Right lobe of liver (tissue), 6 donors: ENCODE measurements at places on chromosomes 5 and 9. TPM values are rescaled to one million over a fixed set of nuclear protein-coding genes. Genes with fewer than 3 reads are reported as not detected.
A peak's percentile ranks its signal among the peaks of the same experiment; 100 is the strongest.

RASEF gene
- 6.1 TPM for total RNA-seq

SGCD gene
- total RNA-seq, result 1.2 TPM

CLIC3 gene
- 0.37 TPM for total RNA-seq

SLC34A1 gene
- 0.12 TPM for total RNA-seq

GRCh38 chr5:162801235-162801634 is 636.2 kb upstream of the CCNG1 start:
- no peaks in the 10 kb centered on the region for H3K36me3 ChIP-seq
- no peaks in the 10 kb centered on the region for H3K4me1 ChIP-seq
- DNase-seq, result no peak
- H3K4me3 ChIP-seq, result no peak overlapping the region
- no peak overlapping the region for H3K27ac ChIP-seq

DNA sequence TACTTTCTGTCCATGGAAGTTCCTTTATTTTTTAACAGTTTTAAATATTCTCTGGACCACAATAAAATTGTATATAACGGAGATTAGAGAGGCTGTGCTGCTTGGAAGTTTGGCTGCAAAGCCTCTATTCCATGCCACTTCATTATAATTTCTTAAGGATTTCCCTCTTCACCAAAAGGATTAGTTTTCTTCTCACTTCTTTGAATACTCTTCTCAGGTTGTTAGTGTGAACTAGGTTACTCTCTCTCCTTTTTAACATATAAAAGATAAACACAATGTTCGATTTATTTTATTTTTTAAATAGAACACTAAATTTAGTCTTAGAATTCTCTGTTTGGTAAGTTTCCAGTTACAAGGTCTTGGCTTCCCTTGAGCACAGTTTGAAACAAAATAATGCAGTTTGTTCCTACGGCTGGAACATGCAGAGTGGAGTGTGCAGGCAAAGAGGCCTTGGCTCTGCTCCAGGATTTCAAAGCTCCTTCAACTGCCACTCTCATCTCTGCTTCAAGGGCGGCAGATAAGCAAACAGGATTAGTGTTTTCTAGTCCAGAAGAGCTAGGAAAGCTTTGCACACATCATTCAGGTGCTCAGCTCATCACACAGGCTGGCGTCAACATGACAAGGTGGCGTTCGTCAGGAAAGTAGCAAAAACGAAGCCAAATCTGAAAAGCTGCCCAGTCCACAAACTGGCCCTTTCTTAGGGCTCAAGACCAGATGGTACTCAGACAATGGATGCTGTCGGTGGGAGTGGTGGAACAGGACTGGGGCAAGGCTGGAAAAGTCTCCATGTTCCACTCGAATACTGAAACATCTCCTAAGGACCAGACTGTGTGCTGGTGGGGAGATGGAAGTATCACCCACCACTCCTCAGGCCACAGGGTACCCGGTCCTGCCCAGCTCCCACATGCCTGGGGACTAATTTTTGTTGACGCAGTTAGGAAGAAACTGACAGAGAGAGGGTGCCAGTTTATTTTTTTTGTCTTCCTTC is 286.6 kb downstream of the CRB2 start:
- H3K27me3 ChIP-seq, result no peaks in the 10 kb centered on the region
- H3K4me3 ChIP-seq, result no peak overlapping the region
- H3K4me1 ChIP-seq, result no peaks in the 10 kb centered on the region
- no peak for DNase-seq
- no peaks in the 10 kb centered on the region for H3K36me3 ChIP-seq
- H3K27ac ChIP-seq, result no peak overlapping the region

GRCh38 chr5:39400713-39401578 is 23.8 kb downstream of the DAB2 start:
- H3K27ac ChIP-seq, result no peak overlapping the region
- no peaks in the 10 kb centered on the region for H3K36me3 ChIP-seq
- H3K4me1 ChIP-seq, result no peaks in the 10 kb centered on the region
- no peak overlapping the region for H3K4me3 ChIP-seq

GRCh38 chr5:12522116-12522515 is 617.9 kb upstream of the CTNND2 start:
- H3K27me3 ChIP-seq, result no peaks in the 10 kb centered on the region
- no peaks in the 10 kb centered on the region for H3K36me3 ChIP-seq
- no peaks in the 10 kb centered on the region for H3K4me1 ChIP-seq
- H3K4me3 ChIP-seq, result no peak overlapping the region

GRCh38 chr9:99021512-99021911 is 77.8 kb downstream of the COL15A1 start:
- H3K4me1 ChIP-seq, result no peaks in the 10 kb centered on the region
- no peak overlapping the region for H3K27ac ChIP-seq
- no peak overlapping the region for H3K4me3 ChIP-seq
- no peaks in the 10 kb centered on the region for H3K27me3 ChIP-seq
- H3K36me3 ChIP-seq, result no peaks in the 10 kb centered on the region
- DNase-seq, result no peak

GRCh38 chr5:57576317-57576716 is 93.7 kb upstream of the ACTBL2 start:
- DNase-seq, result no peak
- H3K36me3 ChIP-seq, result no peaks in the 10 kb centered on the region
- no peaks in the 10 kb centered on the region for H3K27me3 ChIP-seq
- H3K4me1 ChIP-seq, result no peaks in the 10 kb centered on the region
- H3K4me3 ChIP-seq, result no peak overlapping the region
- H3K27ac ChIP-seq, result no peak overlapping the region

GRCh38 chr5:158816011-158816696 is 283.6 kb downstream of the EBF1 start:
- H3K4me1 ChIP-seq, result no peaks in the 10 kb centered on the region
- no peak overlapping the region for H3K27ac ChIP-seq
- no peak overlapping the region for H3K4me3 ChIP-seq
- no peak for DNase-seq
- H3K27me3 ChIP-seq, result no peaks in the 10 kb centered on the region

- DNase-seq, result no peak
- no peak overlapping the region for H3K4me3 ChIP-seq
- peak overlapping the region; percentile 61 for H3K27ac ChIP-seq
- H3K4me1 ChIP-seq, result peaks cover 66% of the 10 kb centered on the region
Observed at GRCh38 chr5:143347046-143347445, 56.4 kb downstream of the NR3C1 start.

- no peaks in the 10 kb centered on the region for H3K36me3 ChIP-seq
- no peak overlapping the region for H3K4me3 ChIP-seq
- H3K27ac ChIP-seq, result no peak overlapping the region
- H3K4me1 ChIP-seq, result no peaks in the 10 kb centered on the region
Observed at GRCh38 chr5:173848986-173849596, 39.1 kb upstream of the CPEB4 start.

GRCh38 chr9:137007108-137007815 is 10.9 kb upstream of the CLIC3 start:
- H3K4me3 ChIP-seq, result no peak overlapping the region
- no peak for DNase-seq
- no peak overlapping the region for H3K27ac ChIP-seq
- H3K4me1 ChIP-seq, result no peaks in the 10 kb centered on the region
- no peaks in the 10 kb centered on the region for H3K27me3 ChIP-seq

GRCh38 chr5:109708813-109709212 is 19.1 kb downstream of the MAN2A1 start:
- H3K4me3 ChIP-seq, result no peak overlapping the region
- H3K4me1 ChIP-seq, result peaks cover 34% of the 10 kb centered on the region
- H3K27me3 ChIP-seq, result no peaks in the 10 kb centered on the region
- H3K36me3 ChIP-seq, result no peaks in the 10 kb centered on the region

DNA sequence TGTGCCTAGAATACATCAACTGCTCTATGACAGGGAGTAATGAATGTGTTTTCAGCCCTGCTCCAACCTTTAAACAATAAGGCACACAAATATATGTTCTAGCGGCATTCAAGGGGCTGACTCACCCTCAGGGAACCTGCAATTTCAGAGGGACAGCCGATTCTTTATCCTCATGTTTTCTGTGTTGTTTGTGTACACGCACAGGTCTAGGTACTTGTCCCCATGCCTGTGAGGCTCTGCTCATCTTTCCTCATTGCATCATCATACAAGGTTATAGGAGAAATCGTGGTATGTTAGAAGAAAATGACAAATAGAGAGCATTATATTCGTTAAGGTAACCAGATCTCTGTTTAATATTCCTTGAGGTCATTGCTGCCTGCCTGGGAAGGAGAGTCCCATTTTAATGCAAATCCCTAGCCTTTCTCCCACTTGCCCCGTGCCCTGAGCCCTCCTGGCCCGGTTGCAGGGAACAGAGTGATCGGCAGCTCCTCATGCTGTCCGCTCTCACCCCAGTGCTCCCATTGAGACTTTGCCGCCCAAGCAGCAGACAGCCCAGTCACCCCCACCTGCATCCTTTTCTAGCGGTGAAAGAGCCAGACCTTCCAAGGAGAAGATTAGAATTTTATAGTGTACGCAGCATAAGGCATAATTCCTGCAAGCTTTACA is 14.6 kb downstream of the MAP1B start:
- no peaks in the 10 kb centered on the region for H3K4me1 ChIP-seq
- H3K27ac ChIP-seq, result no peak overlapping the region
- H3K4me3 ChIP-seq, result no peak overlapping the region
- DNase-seq, result no peak
- no peaks in the 10 kb centered on the region for H3K36me3 ChIP-seq

- no peaks in the 10 kb centered on the region for H3K27me3 ChIP-seq
- no peaks in the 10 kb centered on the region for H3K4me1 ChIP-seq
- no peak overlapping the region for H3K27ac ChIP-seq
- no peaks in the 10 kb centered on the region for H3K36me3 ChIP-seq
- no peak for DNase-seq
Observed at GRCh38 chr5:109161914-109162683, 247.7 kb downstream of the PJA2 start.

GRCh38 chr9:2014696-2015580 is at the start of gene SMARCA2:
SMARCA2 (plus strand) TSS chr9:2015347; CDS start chr9:2029023, 13,676 bp downstream.
- H3K4me1 ChIP-seq, result no peaks in the 10 kb centered on the region
- DNase-seq, result peak; percentile 99
- H3K27ac ChIP-seq, result peak within 1 kb of the TSS; percentile 96
- peak within 1 kb of the TSS; percentile 85 for H3K4me3 ChIP-seq

GRCh38 chr9:116055536-116055935 is 98.1 kb upstream of the PAPPA start:
- H3K27ac ChIP-seq, result no peak overlapping the region
- H3K4me3 ChIP-seq, result no peak overlapping the region
- no peaks in the 10 kb centered on the region for H3K27me3 ChIP-seq
- H3K4me1 ChIP-seq, result no peaks in the 10 kb centered on the region

- H3K4me1 ChIP-seq, result no peaks in the 10 kb centered on the region
- H3K27ac ChIP-seq, result no peak overlapping the region
- no peaks in the 10 kb centered on the region for H3K36me3 ChIP-seq
- no peak for DNase-seq
- no peak overlapping the region for H3K4me3 ChIP-seq
Observed at GRCh38 chr5:108625654-108626053, 122.0 kb upstream of the FER start.

DNA sequence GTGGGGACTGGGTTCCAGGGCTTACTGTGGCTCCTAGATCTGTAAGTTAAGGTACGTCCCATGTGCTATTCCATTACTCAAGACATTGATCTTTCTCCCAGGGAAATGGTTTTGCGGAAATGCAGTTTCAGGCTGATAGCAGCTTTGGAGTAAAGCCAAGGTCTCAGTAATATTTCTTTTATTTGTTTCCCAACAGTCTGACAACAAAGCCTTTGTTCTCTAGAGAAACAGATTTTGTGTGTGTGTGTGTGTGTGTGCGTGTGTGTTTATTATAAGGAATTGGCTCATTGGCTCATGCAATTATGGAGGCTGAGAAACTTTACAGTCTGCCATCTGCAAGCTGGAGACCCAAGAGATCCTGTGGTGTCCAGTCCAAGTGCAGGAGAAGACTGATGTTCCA is 12.1 kb upstream of the POC5 start:
- DNase-seq, result no peak
- no peaks in the 10 kb centered on the region for H3K4me1 ChIP-seq
- no peaks in the 10 kb centered on the region for H3K36me3 ChIP-seq
- H3K27ac ChIP-seq, result no peak overlapping the region
- H3K27me3 ChIP-seq, result no peaks in the 10 kb centered on the region
- no peak overlapping the region for H3K4me3 ChIP-seq

DNA sequence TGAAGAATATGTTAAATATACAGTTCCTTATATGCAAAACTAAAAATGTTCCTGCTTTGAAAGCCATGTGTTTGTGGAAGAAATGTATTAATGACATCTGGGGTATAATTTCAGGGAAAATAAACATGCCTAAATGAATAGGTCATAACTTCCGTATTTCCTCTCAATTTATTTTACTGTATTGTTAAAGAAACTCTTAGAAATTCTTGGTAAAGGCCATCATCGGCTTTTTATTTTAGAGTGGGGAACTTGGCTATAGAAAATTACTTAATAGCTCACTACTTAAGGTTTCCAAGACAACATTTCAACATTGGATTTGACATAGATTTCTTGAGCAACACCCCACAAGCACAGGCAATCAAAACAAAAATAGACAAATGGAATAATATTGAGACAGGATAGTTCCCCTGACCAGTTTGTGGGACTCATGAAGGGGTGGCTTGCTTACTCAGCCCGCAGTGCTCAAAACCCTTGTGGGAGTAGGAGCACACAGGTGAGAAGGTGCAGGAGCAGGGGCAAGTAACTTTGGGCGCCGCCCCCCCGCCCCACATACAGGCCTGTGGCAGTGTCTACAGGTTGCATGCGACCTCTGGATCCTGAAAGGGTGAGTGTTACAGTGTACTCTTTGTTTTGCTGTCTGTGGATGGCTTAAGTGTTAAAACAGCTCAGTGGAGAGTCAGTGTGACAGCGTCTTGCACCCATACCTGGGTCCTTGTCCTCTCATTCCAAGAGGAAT is 891.4 kb upstream of the C9orf72 start:
- no peak overlapping the region for H3K4me3 ChIP-seq
- H3K36me3 ChIP-seq, result no peaks in the 10 kb centered on the region
- no peak for DNase-seq
- H3K4me1 ChIP-seq, result no peaks in the 10 kb centered on the region
- no peak overlapping the region for H3K27ac ChIP-seq

DNA sequence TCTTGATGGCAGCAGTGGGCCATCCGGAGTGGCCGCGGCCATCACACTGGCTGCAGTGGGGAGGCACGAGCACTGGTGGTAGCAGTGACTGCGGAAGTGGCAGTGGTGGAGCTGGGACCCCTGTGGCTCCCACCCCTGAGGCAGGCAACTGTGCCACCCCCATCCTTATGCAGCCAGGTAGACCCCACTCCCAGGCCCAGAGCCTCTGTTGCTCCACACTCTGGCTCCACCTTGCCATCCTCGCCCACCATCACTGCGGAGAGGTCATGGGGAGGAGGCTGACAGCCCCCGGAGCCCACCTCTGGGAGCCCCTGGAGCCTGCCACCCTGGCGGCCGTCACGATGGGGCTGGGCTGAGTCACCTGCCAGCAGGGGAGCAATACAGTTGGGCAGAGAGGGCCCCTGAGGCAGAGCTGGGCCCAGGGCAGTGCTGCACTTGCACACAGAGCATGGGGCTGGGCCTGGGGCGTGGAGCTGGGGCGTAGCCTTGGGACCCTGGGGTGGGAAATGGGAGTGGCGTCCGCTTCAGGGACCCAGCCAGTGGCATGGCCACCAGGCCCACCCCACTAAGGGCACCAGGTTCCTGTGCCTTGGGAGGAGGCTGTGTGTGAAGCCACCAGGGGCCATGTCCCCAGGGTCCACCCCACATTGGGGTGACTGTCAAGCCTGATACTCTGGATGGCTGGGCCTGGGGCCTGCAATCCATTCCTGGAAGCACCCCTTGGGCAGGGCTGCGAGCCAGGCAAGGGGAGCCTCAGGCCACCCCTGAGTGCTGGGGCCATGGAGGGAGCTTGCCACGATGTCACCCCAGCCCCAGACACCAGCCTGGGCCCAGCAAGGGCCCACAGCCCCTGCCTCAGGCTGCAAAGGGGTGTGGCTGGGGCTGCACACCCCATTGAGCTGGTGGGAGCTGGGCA is 7.7 kb downstream of the AMBP start:
- no peak overlapping the region for H3K27ac ChIP-seq
- DNase-seq, result no peak
- peaks cover 99% of the 10 kb centered on the region for H3K36me3 ChIP-seq
- no peak overlapping the region for H3K4me3 ChIP-seq
